Non-pigmented ciliary epithelial cell (primary cell): ENCODE measurements at places on chromosomes 1 and 21.

DNA sequence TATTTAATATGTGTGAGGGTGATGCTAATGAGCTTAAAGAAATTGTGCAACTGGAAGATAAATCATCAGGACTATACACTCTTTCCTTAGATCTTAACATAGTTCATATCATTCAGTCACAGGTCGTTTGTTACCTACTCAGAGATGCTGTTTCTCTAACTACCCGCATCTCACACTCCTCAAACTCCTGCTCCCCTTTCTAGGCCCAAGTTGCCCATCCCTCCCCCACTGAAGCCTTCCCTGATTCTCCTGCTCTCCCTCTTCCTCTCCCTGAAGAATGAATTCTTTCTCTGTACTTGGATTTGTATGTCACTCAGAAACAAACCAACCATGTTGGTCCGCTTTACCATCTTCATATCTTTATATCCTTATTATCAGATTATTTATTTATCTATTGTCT lies 9.1 kb downstream of the SH3GLB1 start:
- no peak for DNase-seq

- no peak for DNase-seq
Observed at GRCh38 chr1:109509176-109510134, at the start of gene AMIGO1. AMIGO1 (minus strand) TSS chr1:109509727; CDS start chr1:109508912, 815 bp downstream.

- DNase-seq = no peak
Observed at GRCh38 chr1:86231076-86231475, 74.5 kb upstream of the COL24A1 start.

DNA sequence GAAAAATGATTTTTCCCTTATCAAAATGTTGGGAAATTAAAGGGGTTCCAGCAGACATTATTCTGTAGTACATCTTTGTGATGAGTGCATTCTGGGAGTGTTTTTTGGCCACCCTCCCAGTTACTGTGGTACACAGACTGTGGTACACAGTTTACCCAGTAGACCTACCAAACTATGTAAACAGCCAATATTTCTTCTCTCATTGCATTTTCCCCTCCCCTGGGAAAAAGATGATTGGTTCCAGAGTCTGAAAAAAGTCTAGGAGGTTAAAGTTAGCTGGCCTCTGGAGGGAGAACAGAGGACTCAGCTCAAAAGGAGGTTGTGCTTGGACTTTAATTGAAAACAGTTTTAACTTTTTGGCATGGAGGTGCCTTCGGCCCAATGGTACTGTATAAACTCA lies 42.5 kb downstream of the PGM1 start:
- DNase-seq = no peak

DNA sequence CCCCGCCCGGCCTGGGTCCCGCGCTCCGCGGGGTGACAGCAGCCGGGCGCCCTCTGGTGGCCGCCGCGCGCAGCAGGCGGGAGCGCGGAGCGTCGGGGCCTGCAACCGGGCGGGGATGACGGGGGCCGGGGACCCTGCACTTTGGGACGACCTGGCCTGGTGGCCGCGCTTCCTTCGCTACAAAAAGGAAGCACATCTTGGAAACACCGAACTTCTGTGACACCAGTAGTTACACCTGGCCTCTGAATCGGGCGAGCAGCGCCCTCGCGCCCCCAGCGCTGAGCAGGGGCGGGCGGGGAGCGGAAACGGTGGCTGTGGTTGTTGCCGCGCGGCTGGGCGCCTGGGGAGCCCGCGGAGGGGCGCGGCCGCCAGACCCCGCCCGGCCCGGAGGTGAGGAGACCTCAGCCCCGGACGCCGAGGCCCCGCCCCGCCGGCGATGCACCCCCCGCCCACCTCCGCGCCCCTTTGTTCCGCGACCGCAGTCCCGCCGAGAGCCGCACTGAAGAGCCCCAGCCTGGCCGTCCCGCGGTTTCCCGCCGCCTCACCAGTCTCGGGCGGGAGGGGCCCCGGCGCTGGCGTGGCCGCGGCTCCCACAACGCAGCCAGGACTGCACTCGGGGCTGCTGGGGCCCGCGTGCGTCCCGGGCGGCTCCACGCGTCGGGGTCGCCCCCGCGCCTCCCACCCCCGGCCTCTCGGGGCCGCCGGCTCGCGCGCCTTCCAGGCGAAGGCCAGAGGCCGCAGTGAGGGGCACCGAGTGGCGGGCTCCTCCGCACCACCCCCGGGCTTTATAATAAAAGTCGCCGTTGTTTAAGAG lies 59.3 kb downstream of the H3-3A start:
- DNase-seq = no peak

DNA sequence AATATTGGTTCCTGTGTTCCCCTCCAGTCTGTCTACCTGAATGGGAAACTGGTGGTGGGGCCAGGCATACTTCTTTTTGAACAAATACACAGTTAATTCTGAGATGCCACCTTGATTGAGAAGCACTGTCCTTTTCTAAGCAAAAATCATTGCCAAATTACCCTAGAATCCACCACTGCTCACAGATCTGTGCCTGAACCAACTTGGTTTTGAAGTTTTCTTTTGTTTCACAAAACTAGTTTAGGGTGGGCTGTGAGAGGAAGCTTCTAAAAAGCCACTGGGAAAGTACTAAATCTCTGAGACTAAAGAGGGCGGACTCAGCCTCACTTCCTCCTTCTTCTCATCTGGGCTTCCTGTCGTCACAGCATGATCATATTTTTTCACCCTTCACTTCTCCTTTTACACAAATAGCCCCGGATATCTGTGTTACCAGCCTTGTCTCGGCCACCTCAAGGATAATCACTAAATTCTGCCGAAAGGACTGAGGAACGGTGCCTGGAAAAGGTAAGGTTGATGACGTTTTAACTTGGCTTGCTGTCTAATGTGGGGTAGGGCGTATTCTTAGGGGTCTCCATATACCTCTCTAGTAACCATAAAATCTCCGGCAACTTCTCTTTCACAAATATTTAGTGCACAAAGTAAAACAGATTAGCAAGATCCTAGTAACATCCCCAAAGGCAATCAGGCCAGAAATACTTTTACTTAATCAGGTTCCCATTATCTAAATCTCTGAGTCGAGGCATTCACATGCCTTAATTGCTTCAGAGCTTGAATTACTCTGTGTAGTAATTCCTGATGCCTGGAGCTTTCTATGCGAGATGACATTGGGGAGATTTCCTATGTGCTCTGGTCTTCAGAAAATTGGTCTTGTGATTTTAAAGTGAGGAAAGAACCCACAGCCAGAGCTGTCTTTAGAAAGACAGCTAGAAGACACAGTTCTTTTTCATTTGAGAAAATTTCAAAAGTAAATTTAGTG lies at the start of gene CD53:
Gene CD53 (plus strand): TSS at position 404 of the 976 bp plus-strand sequence. CDS start 18,261 bp downstream, outside the sequence.
- no peak for DNase-seq

DNA sequence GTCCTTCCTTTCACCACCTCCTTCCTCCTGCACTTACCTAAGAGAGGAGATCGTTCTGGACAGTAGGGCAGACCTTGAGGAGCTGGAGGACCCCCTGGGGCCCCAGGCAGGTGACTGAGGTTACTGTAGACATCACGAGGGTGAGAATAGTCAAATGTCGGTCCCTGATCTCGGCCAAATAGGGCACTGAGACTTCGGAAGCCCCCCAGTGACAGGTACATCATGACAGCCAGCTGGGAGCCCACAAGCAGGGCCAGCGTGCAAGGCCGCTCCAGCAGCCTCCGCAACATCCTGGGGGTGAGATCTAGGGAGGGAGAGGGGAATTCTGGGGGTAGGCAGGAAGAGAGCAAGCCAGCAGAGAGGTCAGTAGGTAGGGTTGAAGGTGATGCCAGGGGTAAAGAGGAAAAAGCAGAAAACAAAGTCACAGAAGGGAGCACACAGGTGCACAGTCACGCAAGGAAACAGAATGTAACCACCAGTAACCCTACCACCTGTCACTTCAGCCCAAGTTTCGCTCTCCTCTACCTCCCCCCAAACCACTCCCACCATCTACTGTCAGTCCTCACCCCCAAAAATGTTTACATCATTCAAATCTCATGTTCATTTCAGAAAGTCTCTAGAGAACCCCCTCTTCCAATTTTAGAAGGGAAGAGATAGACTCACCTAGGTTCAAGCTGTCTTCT lies 1.4 kb downstream of the B4GALT3 start:
- DNase-seq = no peak

GRCh38 chr21:33325222-33326067 lies 675 bp downstream of the IFNAR1 start:
- DNase-seq = no peak

- no peak for DNase-seq
Observed at GRCh38 chr21:39137248-39138178, 45.7 kb downstream of the PSMG1 start.

DNA sequence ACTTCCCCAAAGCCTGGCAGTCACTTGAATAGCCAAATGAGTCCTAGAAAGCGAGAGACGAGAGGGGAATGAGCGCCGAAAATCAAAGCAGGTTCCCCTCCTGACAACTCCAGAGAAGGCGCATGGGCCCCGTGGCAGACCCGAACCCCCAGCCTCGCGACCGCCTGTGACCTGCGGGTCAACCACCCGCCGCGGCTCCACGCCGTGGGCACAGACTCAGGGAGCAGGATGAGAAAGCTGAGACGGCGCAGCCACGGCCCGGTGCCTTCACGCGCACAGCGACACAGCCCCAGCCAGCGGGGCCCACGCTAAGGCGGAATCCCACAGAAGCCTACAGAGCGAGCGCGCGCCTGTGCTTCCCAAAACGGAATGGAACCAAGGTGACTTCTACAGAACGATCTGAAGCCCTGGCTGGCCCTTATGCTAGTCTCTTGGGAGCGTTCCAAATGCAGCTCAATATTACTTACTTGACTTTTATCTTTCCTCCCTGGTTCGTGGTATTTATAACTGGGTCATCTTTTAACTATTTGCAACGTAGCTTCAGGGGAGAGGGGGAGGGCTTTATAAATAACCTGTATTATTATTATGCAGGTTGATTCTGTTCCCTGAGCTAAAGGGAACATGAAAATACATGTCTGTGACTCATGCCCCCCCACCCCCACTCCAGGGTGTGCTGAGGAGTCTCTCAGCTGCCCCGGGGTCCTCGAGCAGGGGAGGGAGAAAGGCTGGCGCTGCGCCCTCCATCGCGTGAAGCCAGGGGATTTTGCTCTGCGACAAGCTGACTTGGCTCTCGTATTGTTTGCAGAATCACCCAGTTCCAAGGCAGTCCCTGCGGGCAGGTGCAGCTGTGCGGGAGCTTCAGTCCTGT lies 1.7 kb downstream of the TSPEAR start:
- peak; percentile 4 for DNase-seq

DNA sequence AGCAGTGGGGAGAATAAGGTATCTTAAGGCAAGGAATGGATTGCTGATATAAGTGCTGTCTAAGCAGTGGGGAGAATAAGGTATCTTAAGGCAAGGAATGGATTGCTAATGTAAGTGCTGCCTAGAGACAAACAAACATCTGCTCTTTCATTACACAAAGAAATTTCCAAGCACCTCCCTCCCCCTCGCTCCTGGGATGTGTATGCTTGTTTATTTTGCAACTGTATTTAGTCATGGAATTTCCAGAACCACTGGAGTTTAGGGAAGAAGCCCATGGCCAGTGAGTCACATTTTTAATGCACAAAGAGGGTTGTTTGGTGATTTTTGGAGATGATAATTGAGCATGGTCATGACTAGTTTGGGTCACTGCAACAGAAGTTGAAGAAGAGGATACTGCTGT lies 21.5 kb downstream of the PDPN start:
- DNase-seq = no peak

DNA sequence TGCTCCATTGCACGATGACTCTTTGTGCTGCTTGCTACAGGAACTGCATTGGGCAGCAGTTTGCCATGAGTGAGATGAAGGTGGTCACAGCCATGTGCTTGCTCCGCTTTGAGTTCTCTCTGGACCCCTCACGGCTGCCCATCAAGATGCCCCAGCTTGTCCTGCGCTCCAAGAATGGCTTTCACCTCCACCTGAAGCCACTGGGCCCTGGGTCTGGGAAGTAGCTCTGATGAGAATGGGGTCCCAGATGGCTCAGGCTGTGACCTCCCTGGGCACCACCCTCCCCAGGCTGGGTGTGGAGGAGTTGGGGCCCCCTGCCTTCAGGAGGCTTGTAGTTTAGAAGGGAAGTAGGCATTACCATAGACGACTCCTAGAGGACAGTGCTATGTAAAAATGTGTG lies 19.7 kb downstream of the CYP4B1 start:
- DNase-seq = no peak

DNA sequence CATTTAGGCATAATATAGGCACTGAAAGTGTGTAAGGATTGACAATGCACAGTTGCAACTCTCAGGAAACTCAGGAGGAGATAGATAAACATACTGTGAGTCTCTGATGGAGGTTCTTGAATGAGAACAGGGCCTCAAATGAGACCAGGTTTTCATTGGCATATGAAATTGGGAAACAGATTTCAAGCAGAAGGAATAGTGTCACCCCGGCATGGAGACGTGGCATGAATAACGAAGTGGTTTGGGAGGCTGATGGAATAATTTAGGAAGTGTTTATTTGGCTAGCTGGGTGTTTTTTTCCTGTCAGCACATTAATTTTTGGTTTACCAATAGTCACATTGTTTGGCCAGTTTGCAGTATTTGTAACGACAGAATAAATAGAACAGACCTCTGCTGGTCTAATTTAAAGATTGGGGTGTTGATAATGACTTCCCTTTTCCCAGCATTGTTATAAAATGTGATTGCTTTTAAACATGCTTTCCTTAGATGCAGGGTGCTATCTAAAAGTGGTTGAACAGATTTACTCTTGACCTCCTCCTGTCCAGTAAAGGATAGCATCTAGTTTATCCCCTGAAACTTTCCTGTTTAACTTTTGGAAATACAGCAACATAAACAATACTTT lies 132.0 kb downstream of the C1orf21 start:
- DNase-seq = no peak
